ENCODE measurements at places on chromosomes 5 and 9. TPM values are rescaled to one million over a fixed set of nuclear protein-coding genes. Genes with fewer than 3 reads are reported as not detected.

GABRA6 gene
- not detected for polyA plus RNA-seq

PCDHGA4 gene
- 2.2 TPM for polyA plus RNA-seq

DMRT2 gene
- polyA plus RNA-seq = 3.6 TPM

LCN12 gene
- 15.9 TPM for polyA plus RNA-seq

PFN3 gene
- 0.67 TPM for polyA plus RNA-seq

ANKRD18A gene
- 3.4 TPM for polyA plus RNA-seq

PAPPA gene
- polyA plus RNA-seq = 4.1 TPM

PCSK5 gene
- 12.9 TPM for polyA plus RNA-seq

ODF2 gene
- polyA plus RNA-seq = 43.3 TPM

ADRB2 gene
- polyA plus RNA-seq = 0.40 TPM

TAF1L gene
- 0.10 TPM for polyA plus RNA-seq

GCNT1 gene
- 4.8 TPM for polyA plus RNA-seq

PRRC2B gene
- 161 TPM for polyA plus RNA-seq

POLR1E gene
- 24.2 TPM for polyA plus RNA-seq

Measured in right renal cortex interstitium (tissue), 3 donors.